ENCODE measurements at places on chromosomes 5 and 9.

DNA sequence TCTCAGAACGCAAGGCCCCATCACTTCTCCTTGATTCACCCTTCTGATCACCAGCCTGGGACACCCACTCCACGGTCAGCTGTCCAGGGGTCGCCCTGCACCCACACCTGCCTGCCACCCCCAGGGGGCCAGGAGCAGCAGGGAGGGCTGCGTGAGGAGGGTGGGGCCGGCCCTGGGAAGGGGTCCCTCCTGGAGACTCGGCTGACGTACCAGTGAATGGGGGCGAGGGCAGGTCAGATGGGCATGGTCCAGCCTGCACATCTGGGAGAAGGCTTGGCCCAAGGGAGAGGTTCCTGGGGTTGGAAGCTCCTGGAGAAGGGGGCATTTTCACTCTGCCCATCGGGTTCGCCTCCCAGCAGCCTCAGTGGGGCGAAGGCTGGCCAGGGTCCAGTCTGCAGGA lies 21.8 kb upstream of the SARDH start:
- DNase-seq: no peak

GRCh38 chr9:14616188-14616982 lies 76.8 kb downstream of the ZDHHC21 start:
- DNase-seq: no peak

GRCh38 chr5:146339715-146340259 lies 1.1 kb downstream of the POU4F3 start:
- no peak for DNase-seq

- DNase-seq: no peak
Measured at GRCh38 chr5:113058706-113059226, 82.2 kb downstream of the DCP2 start.

DNA sequence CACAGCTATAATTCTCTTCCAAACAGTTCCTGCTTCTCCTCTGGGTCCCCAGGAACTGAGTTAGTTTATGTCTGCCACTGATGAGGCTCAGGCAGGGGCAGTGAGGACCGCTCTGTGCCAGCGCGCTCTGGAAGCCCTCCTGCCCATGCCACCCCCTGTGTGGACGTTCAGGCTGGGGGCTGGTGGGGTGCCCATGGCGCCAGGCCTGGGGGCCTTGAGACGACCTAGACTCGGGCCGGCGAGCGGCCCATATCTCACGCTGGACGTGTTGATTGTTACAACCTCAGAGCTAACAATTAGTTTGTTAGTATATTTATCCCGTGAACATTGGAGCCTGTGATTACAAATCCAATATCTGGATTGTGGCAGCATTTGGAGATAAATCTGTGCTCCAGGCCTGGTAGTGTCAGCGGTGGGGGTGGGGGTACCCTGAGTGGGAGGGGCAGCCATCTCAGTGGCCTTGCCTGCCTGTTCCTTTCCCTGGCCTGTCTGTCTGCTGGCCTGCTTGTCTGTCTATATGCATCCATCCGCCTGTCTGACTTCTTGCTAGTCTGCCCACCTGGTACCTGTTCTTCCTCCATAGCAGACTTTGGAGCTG lies 256.5 kb upstream of the MVB12B start:
- no peak for DNase-seq

- no peak for DNase-seq
Measured at GRCh38 chr5:96995419-96995818, 59.5 kb downstream of the LNPEP start.

GRCh38 chr5:78971998-78972397 lies 13.1 kb downstream of the ARSB start:
- no peak for DNase-seq

- no peak for DNase-seq
Measured at GRCh38 chr5:151764801-151765200, 6.4 kb upstream of the ATOX1 start.

- no peak for DNase-seq
Measured at GRCh38 chr5:77761606-77762005, 14.5 kb downstream of the TBCA start.

- DNase-seq: peak; percentile 25
Measured at GRCh38 chr9:36399980-36400331, at the start of gene RNF38. Gene RNF38, minus strand, starts transcription at chr9:36400269. Its CDS starts 161 bp downstream, at chr9:36400108.

- no peak for DNase-seq
Measured at GRCh38 chr5:131633830-131634229, 1.2 kb downstream of the RAPGEF6 start.

DNA sequence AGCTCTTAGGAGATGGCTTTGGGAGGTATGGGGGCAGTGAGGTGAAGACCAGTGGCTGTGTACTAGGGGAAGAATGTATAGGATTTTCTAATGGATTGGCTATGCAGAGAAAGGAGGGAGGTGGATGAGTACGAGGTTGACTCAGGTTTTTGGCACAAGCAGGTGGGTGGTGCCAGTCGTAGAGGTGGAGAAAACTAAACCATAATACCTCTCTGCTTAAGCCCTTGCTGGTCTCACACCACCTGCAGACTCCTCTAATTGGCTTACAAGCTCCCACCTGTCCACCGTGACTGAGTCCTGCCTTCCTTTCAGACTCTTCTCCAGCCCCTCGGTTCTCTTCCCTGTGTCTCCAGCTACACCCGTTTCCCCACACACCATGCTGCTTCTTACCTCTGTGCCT lies 521.7 kb upstream of the CLINT1 start:
- no peak for DNase-seq

DNA sequence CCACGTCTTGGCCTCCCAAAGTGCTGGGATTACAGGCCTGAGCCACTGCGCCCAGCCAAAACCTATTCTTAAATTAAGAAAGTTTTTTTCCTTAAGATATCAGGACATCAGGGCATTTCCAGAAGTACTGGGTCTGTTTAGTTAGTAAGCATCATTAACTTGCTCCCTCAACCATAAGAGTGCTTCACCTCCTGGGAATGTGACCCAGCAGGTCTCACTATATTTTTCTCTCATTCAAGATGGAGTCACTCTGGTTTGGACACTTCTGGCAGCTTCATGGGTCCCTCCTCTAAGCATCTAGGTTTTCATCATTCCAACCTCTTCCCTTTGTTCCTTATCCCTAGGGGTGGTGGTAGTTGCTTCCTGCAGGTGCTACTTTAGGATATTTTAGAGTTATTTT lies 10.3 kb upstream of the BRD3OS start:
- DNase-seq: no peak

DNA sequence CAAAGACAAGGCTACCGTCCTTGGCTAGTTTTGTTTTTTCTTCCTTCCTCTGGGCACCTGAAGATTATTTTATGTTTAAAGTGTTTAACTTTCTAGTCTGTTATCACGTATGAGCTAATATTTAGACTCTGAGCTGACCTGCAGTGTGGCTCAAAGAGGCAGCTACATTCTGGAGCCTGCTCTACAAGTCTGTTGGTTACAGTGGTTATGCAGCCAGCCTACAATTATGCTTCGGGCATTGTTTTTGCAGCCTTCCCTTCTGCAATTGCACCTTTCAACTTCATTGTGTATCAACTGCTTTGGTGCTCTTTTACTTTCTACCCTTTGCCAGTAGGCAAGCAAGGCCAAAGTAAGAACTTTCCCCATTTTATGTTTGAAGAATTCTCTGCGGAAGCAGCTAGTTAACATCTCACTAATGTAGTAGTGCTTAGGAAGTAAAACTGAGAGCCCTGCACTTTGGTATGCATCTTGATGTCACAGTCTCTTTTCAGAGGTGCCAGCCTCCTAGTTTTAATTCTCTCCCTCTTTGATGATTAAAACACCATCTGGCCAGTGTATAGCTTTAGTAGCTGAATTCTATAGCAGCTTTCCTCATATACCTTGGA lies 322.1 kb downstream of the FAM170A start:
- DNase-seq: no peak

DNA sequence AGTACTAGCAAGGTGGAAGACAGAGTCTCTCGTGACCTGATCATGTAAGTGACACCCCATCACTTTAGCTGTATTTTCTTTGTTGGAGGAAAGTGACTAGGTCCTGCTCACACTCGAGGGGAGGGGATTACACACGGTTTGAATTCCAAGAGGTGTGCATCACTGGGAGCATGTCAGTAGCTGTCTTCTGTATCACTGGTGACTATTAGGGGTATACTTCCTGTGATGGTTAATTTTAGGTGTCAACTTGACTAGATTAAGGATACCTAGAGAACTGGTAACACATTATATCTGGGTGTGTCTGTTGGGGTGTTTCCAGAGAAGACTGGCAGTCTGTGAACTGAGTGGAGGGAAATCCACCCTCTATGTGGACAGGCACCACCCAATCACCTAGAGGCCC lies 22.5 kb downstream of the FOXD1 start:
- no peak for DNase-seq

GRCh38 chr9:81686614-81687520 lies 2.5 kb downstream of the TLE1 start:
- DNase-seq: no peak

- DNase-seq: no peak
Measured at GRCh38 chr5:120991569-120991968, 527.5 kb downstream of the PRR16 start.

- DNase-seq: no peak
Measured at GRCh38 chr5:37189355-37189754, 59.8 kb downstream of the CPLANE1 start.

DNA sequence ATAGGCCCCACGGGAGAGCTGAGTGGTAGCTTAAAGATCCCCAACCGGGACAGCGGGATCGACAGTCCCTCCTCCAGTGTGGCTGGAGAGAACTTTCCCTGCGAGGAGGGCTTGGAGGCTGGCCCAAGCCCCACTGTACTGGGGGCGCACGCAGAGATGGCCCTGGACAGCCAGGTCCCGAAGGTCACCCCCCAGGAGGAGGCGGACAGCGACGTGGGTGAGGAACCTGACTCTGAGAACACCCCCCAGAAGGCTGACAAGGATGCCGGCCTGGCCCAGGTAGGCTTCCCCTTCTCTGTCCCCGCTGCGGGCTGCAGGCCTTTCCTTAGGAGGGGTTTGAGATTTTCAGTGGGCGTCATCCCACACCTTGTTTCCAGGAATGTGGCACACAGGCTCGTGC lies 29.1 kb downstream of the FGD3 start:
- no peak for DNase-seq

- DNase-seq: no peak
Measured at GRCh38 chr9:135251996-135252760, 164.7 kb downstream of the OLFM1 start.

DNA sequence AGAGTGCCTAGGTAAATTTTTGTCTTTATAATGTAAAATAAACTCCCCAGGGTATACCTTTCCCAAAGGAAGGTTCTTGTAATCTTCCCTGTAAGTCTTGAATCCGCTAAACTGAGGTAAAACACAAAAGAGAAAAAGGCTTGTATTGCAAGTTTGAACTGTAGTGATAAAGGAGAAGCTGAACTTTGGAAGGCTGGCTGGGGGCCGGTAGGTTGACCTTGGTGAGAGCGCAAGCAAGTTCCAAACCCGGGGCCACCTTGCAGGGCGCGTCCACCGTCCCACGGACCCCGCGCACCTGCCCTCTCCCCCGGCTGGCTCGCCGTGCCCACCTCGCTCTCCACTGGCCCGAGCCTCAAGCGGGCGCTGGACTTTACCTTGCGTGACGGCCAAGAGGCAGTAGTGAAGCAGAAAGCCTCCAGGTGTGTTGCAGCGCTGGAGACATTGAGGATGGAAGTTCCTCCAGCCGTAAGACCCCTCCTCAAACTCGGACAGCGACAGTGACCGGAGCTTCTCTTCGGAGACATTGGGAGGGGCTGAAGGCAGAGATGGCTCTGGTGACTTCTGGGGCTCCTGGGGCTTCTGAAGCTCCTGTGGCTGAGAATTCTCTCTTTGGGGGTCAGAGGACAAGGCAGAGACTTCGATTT lies 428 bp downstream of the SLCO4C1 start:
- no peak for DNase-seq

DNA sequence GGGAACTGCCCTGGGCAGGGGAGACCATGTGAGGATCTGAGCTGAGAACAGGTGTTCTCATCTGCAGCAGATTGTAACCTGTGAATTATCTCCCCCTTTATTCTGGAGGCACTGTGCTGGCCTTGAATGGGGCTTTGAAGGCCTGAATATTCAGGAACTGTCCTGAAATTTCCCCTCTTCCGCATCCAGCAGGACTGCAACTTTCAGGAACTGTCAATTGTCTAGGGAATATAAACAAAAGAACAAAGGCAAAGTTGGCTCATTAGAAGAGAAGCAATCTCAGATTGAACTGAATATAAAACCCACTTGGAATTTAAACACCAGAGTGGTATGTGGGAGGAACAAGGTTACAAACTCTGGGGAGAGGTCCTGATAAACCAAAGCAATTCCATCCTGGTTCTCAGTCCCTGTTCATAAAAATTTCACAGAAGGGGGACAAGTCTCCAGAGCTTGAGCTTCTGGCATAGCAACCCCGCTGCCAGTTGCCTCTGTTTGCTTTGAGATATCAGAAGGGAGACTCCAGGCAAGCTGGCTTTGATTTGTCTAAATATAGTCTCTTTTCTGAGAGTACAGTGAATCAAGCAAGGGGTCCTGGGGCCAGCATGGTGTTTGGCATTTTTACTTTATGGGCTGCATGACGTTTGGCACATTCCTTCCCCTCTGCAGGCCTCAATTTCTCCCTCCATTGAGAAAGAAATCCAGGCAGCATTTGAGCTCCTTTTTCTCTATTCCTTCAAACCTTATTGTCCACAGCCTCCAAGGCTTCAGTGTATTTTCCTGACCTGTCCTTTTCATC lies 47.5 kb downstream of the ADRB2 start:
- DNase-seq: no peak

Data from stimulated activated CD4-positive, alpha-beta T cell treated with anti-CD3 and anti-CD28 coated beads, TNF-alpha, amount 100 ng/mL, for 4 hours (primary cell).